ENCODE measurements at places on chromosomes 3 and 15. TPM values are rescaled to one million over a fixed set of nuclear protein-coding genes. Genes with fewer than 3 reads are reported as not detected.

GRCh38 chr3:94036909-94037507, 8.6 kb upstream of the STX19 start:
- DNase-seq: no peak

DNA sequence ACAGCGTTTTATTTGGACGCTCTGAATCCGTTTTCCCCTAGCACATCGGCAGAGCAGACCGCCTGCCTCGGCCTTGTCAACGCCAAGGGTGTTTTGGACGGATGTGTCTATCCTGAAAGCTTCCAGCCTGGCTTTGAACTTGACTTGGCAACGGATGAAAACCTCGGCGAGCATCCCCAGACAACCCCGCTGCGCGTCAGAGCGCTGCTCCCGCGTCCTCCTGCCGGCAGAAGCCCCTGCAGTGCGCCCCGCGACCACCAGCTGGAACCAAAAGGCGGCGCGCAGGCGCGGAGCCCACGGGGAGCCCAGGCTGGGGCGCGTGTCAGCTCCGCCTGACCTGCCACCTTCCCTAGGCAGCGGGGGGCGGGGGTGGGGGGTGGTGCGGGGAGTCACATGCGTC, 26.2 kb upstream of the ARL8B start:
- DNase-seq: no peak

- DNase-seq: no peak
Observed at GRCh38 chr3:153373606-153374005, 211.6 kb downstream of the RAP2B start.

DNA sequence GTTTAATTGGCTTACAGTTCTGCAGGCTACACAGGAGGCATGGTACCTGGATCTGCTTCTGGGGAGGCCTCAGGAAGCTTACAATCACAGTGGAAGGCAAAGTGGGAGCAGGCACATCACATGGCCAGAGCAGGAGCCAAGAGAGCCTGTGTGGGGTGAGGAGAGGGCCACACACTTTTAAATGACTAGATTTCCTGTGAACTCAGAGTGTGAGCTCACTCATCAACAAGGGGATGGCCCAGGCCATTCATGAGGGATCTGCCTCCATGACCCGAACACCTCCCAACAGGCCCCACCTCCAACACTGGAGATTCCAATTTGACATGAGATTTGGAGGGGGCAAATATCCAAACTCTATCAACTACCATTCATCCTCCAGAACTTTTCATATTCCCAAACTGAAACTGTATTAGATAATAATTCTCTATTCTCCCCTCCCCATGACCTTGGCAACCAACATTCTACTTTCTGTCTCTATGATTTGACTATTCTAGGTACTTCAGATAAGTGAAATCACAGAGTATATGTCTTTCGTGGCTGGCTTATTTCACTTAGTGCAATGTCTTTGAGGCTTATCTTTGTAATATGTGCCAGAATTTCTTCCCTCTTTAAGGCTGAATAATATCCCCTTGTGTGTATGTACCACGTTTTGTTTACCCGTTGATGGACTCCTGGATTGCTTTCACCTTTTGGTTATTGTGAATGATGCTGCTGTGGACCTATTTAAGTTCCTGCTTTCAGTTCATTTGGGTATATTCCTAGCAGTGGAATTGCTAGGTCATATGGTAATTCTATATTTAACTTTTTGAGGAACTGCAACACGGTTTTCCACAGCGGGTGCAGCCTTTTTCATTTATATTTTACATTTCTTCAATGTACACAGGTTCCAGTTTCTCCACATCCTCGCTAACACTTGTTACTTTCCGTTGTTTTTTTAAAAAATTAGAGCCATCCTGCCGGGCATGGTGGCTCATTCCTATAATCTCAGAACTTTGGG, 43.8 kb downstream of the TKT start:
- DNase-seq: no peak

DNA sequence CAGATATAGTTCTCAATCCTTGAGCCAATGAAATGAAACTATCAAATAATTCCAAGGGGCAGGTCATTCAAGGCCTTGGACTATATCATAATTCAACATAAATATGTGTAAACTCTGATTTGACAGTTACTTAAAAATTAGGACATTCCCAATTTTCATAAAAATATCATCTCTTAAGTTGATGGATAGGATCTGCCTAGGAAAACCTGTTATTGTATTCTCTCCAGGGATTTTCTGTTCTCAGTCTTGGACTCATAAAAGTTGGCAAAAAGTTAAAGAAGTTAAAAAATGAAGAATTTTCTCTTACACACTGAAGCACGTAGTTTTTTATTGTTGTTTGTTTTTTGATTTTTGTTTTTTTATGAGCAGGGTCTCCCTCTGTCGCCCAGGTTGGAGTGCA, 109.0 kb downstream of the TP63 start:
- DNase-seq: no peak

DNA sequence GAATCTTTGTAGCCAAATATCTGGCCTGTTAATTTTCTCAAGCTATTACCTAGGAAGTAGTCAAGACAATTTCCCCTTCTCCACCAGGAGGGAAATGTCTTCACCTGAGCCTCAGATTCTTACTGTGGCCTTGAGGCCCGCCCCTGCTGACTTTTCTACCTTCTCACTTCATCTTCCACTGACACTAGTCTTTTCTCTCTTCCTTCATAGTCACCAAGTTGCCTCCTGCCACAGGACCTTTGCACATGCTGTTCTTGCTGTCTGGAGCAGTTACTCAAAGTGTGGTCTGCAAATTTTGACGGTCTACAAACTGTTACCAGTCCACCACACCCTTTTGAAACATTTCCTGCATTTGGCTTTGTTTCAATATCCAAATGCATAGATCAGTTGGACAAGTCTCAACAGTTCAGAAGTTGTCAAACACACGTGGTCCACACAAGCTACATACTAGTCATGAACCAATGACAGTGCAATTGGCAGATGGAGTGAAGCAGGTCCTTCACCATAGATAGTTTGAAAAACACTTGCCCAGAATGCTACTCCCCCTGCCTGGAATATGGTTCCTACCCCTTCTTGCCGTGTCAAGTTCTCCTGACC, 100.5 kb downstream of the OSBPL10 start:
- DNase-seq: no peak

DNA sequence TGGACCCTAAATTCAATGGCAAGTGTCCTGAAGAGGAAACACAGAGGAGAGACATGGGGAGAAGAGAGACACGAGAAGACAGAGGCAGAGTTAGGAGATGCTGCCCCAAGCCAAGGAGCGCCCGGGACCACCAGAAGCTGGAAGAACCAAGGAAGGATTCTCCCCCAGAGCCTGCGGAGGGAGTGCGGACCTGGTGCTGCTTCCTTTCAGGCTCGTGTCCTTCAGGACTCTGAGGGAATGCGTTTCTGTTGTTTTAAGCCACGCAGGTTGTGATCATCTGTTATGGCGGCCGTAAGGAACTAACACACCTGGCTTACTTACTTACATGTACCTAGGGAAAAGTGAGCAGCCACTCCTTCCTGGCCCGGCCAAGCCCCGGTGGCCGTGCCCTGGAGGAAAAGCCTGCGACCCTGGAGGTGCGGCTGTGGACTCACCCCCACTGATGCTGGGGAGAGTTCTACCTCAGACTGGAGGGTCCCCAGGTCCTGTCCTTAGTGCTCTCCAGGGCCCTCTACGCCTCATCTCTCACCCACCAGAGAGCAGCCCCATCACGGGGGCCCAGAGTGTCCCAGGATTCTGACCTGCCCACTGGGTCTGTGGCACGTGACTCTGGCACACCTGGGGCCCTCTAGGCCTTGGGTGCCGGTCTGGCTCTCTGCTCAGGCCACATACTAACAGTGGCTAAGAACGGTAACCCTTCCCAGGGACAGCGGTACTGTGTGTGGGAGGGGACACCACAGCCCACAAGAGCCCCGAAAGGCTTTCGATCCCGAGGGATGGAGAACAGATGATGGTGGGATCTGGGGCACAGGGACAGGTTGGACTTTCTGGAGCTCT, 61.8 kb downstream of the ITGA11 start:
- no peak for DNase-seq

GRCh38 chr3:134462331-134462941, 23.3 kb downstream of the ANAPC13 start:
- no peak for DNase-seq

GRCh38 chr3:54703923-54704322, 223.9 kb downstream of the LRTM1 start:
- no peak for DNase-seq

- DNase-seq: no peak
Observed at GRCh38 chr3:192804502-192804901, 77.2 kb upstream of the FGF12 start.

- no peak for DNase-seq
Observed at GRCh38 chr3:45024542-45025255, 1.4 kb upstream of the CLEC3B start.

GRCh38 chr3:39637807-39638206, 170.3 kb downstream of the MOBP start:
- no peak for DNase-seq

GRCh38 chr3:119019767-119020518, 14.7 kb downstream of the IGSF11 start:
- no peak for DNase-seq

DNA sequence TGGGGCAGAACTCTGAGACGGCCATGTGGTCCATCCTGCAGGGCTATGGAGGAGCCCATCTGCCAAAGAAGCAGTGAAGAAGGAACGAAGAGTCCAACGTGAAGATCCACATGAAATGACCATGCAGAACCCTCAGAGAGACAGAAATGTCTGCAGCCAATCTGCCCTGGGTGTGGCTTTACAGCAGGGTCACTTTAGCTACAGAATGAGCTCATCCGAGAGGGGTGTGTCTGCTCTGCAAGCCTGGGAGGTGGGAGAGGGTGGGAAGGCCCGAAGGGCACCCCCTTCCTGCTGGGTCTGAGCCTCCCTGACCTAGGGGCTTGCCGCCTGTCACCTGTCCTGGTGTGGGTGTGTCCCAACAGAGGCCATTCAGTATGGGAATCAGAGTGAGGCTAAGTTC, 176.3 kb downstream of the ATP10A start:
- DNase-seq: no peak

DNA sequence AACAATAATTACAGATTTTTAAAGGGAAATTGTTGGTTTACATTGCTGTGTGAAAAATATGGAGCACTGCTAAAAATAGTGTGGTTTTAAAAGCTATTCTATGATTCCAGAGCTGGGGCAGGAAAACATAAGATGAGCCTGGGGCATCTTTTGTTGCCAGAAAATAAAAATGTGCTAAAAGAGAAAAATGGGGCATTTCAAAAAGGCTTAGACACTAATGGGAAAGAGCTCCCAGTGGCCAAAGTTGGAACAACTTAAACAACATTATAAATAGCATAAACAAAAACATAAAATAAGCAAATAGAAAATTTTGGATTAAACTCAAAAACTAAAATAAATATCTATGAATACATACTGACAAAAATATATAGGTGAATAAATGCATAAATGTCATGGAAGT, 478.9 kb downstream of the NLGN1 start:
- DNase-seq: no peak

DNA sequence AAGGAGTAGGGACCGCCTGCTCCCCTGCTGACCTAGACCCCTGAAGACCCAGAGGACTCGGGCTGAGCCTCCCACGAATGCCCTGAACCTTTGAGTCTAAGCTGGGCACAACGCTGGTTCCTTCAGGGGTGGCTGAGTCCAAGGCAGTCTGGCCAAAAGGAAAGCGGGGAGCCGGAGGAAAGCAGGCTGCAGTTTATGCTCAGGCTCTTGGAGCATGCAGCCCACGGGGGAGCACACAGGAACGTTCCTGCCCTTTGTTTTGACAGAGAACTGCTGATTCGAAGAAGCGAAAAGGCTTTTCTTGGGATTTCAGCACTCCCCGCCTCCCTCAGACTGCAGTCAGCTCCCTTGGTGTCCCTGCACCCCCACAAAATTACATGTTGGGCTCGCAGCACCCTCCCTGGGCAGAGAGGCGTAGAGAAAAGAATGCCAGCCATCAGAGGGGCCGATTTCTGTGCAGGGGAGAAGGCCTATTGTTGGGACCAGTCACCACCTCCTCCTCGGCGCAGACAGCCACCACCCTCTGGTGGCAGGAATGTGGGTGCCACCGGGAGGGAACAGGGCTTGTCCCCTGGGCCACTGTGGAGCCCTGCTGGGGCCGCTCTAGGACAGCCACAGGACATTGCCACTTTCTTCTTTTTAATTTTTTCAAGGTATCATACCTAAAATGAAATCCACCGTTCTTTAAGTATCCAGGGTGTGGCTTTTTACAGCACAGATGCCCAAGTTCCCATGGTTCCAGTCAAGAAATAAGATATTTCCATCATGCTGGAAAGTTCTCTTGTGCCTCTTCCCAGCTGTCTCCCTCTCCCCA, 72.2 kb downstream of the SMAD6 start:
- DNase-seq: peak; percentile 30

- no peak for DNase-seq
Observed at GRCh38 chr3:48155122-48155521, 33.1 kb downstream of the CDC25A start.

- DNase-seq: no peak
Observed at GRCh38 chr15:89680282-89680873, 1.2 kb upstream of the PLIN1 start.

DNA sequence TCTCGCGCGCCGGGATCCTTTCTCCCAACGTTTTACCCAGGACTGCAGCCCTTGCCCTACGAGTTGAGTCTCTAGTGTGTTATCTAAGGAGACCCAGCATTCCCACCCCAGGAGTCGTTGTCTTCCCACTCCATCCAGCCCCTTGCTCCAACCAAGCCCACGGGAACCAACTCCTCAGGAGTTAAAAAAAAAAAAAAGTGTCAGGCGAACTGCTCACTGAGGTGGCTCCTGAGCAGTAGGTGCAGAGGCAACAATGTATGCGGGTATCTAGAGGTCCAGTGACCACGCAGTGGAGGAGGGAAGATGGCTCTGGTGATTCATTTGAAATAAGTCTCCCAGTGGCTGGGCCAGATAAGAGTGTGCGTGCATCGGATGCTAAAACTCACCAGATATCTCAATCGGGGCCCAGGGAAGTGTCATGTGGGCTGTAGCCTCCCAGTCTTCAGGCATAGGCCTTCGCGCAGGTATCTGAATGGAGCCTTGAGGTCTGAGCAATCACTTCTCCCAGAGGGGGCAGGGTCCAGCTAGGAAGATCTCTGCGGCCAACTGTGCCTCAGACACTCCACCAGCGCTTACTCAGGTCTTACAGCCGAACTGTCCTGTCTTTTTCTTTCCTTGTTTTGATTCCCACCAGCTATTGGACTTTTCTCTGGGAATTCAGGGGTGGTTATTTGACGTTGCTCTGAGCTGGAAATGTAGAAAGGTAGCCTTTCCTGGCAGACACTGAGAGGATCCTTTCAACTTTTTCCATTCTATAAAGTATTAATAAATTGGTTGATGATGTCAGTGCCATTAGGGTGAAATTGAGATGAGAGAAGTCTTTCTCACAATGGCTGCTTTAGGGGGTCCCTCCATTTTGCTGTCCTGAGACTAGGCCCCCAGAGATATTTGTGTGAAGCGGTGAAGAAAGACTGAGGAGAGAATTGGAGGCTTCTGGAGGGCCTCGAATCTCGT, 21.0 kb downstream of the ZIC4 start:
- no peak for DNase-seq

CAPN3 gene
- total RNA-seq: 0.33 TPM

ZNF385D gene
- not detected for total RNA-seq

HCN4 gene
- not detected for total RNA-seq

SERPINI2 gene
- total RNA-seq: not detected

CRABP1 gene
- total RNA-seq: not detected

ERC2 gene
- 0.16 TPM for total RNA-seq

RYR3 gene
- not detected for total RNA-seq

GOLGA8H gene
- not detected for total RNA-seq

ZIC1 gene
- not detected for total RNA-seq

TMEM207 gene
- not detected for total RNA-seq

TTLL13 gene
- 0.95 TPM for total RNA-seq

PLCB2 gene
- 48.6 TPM for total RNA-seq

Data from activated T-cell treated with anti-CD3 and anti-CD28 coated beads, Interleukin-2, amount 50 U/mL, for 4 hours (primary cell).